ENCODE measurements at places on chromosomes 4 and X.

GRCh38 chr4:184364100-184364921 is 110.0 kb downstream of the IRF2 start:
- DNase-seq, result no peak

- DNase-seq, result peak; percentile 88
Observed at GRCh38 chrX:130091980-130092522, 18.2 kb downstream of the ELF4 start.

DNA sequence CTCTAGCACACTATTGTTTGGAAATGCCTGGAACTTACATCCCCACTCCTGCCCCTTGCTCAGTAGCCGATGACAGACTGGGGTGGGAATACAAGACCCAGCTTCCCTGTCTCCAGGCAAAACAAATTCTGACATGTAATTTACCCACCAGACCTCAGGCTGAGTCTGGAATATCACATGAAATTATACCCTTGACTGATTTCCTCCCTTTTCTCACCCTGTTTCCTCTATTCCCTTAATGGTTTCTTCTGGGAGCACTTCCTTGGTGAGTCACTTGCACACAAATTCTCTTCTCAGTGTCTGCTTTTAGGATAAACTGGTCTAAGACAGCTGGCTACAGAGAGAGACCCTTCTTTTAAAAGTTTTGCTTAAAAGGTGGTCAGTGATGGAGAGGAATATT is 65.8 kb upstream of the DIPK2B start:
- DNase-seq, result no peak

DNA sequence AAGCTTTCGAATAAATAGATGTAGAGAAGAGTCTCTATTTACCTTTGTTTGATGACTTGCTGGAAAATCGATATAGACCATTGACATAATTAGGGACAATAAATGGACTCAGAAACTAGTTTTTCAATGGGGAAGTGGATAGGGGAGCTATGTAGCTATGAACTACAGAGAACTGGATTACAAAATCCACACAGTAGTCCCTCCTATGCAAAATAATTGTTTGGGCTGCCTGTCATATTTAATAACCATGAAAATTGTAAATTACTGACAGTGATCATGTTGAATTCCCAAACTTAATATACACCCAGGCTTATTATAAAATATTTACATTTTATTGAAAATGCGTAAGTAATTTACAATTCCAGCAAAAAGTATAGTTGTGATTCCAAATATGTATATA is 333.1 kb upstream of the FAM241A start:
- DNase-seq, result no peak

DNA sequence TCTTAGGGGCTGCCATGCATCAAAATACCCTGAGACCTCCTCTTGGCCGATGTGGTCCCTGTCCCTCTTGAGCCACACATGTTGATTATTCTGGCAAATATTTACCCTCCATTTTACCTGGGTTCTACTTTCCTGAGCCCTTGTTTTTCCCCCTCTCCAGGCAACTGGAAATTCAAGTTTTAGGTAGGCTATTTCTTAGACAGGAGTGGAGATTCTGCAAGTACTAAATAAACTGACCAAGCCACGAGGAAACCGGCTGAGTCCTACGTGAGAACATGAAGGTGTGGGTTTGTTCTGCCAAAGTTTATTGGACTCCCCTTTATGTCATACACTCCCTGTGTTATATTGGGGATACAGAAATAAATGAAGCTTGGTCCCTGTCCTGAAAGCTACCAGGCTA is 88.1 kb downstream of the RTL5 start:
- DNase-seq, result no peak

- DNase-seq, result no peak
Observed at GRCh38 chrX:42954880-42955279, 176.9 kb upstream of the PPP1R2C start.

DNA sequence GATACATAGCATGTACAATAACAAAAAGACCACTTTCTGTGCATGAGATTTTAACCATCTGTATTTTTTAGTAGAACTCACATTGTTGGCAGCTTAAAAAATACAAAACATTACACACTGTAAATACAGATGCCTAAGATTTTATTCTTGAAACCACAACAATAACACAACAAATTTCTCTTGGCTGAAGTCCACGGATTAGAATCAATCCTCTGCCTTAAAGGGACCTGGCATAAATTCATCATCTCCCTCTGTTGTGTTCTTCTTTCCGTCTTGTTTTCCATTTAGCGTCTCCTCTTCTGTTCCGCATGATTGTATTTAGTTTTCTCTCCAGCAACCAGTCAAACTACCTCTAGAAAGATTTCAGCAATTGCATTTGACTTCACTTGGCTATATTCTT is 231.0 kb downstream of the SPOCK3 start:
- no peak for DNase-seq

- DNase-seq, result no peak
Observed at GRCh38 chrX:7110821-7111276, 36.7 kb upstream of the STS start.
